ENCODE measurements at places on chromosomes 7 and 10.

DNA sequence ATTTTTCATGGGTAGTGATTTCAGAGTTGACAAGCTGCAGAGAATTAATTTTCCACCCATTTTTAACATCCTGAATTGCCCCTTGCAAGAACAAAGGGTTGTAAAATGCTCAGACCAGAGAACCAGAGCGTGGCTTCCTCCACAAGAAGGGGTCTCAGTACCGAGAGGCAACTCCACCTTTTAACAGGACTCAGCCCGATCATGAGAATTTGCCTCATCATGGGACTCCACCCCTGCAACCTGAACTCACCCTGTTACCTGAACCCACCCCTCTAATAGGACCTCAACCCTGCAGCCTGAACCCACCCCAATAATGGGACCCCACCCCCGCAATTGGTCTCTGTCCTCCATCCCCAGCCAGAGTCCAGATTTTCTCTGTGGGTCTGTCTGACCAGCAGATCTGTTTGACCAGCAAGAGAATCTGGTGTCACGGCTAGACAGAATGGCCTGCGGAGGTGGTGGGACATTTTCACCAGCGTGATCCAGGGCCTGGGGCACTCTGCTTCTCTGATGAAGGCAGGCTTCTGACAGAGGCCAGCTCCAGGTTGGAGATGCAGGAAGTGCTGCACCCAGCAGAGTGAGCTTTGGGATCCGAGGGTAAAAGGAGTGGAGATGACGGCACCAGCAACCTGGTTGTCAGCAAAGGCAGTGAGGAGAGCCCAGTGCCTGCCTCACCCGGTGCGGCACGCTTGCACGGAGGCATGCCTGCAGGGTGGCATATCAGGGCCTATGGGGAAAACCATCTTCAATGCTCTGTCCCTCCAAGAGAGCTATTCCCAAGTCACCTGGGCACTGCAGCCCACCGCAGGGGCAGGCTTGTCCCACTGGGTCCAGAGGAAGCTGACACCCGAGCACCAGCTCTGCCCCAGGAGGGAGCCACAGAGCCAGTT, 136.6 kb downstream of the TCERG1L start:
- no peak for DNase-seq

GRCh38 chr7:16479591-16479990, 14.1 kb upstream of the SOSTDC1 start:
- DNase-seq = no peak

- DNase-seq = no peak
Observed at GRCh38 chr7:16317406-16317805, 103.9 kb downstream of the CRPPA start.

- DNase-seq = no peak
Observed at GRCh38 chr7:1366801-1367405, 92.4 kb downstream of the MICALL2 start.

GRCh38 chr10:101938305-101939007, 94.9 kb upstream of the KCNIP2 start:
- no peak for DNase-seq

GRCh38 chr10:62779487-62780248, 24.9 kb upstream of the ADO start:
- DNase-seq = no peak

DNA sequence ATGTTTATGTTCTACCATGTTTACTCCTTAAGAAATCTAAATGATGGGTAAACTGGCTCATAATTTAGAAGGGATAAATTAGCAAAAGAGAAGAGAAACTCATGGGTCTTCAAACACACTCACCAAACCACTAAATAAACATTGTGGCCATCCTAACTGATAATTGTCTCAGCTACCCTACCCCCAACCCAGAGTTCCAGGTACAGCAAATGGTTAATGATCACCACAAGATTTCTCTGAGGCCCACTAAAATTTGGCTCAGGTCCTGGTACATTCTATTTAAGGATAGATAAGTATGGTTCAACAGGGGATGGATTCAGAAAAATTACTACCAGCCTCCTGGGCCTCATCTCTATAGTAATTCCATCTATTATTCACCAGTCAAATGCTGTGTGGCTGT, 21.4 kb downstream of the SLC25A13 start:
- DNase-seq = no peak

DNA sequence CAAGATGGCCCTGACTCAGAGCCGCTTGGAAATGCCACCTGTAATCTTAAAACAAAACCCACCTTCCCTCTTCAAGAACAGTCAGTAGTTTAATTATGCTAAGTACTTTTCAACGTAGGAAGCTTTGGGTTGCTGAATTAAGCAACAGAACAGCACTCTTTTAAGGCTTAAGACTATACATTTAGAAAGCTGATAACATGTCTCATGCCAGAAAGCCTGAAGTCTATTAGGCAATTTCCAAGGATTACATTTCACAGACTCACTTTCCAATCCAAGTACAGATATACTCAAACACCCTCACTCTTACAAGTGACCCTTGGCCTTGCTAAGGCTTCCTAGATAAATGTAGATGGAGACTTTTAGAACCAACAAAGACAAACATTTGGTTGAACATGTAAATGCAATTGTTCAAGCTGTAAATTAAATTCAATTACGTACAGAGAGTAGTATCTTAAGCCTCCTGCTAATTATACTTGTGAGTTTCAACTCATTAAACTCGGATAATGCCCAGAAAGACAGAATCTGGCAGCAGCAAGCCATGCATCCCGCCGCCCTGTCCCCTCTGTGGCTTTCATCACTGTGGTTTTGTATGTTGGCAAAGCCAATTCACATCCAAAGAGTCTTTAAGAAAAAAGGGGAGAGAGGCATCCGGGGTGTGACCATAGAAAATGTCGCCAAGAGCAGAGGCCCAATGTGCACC, 283.1 kb upstream of the NRP1 start:
- DNase-seq = no peak

GRCh38 chr7:31083210-31083786, 31.2 kb downstream of the ADCYAP1R1 start:
- no peak for DNase-seq

- DNase-seq = no peak
Observed at GRCh38 chr10:4359003-4359402, 467.0 kb upstream of the AKR1E2 start.

DNA sequence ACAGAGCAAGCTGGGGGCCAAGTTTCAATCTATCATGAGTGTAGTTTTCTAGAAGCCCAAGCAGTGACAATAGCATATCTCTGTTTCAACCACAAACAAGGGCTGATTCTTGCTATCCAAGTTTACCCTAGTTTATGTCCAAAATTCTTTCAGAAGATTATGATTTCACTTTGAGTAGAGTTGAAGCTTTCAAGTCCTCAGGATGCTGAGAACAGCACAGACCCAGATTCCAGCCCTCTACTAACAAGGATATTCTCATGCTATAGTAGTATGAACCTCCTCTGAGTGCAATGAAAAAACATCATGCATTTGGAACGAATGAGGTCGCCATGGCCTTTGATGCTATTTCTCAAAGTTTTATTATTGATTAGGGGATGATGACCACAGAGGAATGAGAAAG, 344.1 kb upstream of the NPVF start:
- no peak for DNase-seq

DNA sequence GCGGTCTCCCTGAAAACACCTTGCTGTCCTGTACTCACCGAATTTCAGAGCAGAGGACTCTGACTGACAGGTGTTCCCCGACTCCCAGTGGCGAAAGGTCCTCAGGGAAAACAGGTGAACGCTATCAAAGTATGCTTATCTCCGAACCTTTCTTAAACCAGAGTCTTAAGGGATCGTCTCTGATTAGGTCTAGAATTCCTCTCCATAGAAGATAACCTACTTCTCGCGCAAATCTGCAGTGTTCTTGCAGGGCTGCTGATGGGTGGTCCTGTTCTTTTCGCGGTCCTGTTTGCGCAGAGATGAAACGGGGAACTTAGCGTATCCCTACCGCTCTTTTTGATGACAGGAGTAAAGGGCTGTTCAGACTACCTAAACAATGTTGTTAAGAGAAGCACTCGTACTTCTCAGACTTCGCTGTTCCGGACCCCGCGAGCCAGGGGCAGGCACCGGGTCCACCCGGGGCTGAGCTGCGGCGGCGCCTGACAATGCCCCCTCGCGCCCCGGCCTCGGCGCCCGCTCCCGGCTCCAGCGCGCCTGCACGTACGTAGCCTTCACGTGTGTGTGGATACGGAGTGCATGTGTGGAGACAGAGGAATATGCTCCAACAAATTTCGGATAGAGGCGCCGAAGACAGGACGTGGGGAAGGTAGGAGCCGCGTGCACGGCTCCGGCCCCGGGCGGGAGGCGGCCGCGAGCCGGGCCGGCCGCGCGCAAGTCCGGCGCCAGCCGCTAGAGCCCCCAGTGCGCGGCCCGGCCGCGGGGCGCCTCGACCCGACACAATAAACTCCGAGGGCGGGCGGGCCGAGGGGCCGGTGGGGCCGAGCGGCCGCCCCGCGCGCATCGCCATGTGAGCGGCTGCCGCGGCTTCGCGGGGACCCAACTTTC, 766 bp upstream of the ZMYND11 start:
- DNase-seq = no peak

GRCh38 chr10:26381986-26382385, 56.2 kb upstream of the APBB1IP start:
- no peak for DNase-seq

DNA sequence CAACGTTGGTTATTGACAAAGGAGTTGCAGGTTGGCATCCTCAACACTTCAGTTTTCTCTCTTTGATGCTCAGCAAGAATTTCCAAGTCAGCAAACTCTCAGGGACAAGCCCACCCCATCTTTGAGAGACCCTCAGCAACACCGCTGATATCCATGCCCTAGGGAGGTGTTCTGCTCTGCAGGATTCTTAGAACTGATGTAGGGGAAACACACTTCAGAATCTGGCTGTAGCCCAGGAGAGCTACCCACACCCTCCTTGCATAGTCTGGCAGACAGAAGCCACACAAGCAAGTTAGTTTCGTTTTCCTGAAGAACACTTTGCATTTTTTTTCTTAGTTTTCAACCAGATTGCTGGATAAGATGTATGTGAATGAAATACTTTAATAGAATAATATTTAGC, 822 bp downstream of the SAMD9L start:
- peak; percentile 9 for DNase-seq

GRCh38 chr10:123909866-123910265, 18.3 kb upstream of the CPXM2 start:
- DNase-seq = no peak

DNA sequence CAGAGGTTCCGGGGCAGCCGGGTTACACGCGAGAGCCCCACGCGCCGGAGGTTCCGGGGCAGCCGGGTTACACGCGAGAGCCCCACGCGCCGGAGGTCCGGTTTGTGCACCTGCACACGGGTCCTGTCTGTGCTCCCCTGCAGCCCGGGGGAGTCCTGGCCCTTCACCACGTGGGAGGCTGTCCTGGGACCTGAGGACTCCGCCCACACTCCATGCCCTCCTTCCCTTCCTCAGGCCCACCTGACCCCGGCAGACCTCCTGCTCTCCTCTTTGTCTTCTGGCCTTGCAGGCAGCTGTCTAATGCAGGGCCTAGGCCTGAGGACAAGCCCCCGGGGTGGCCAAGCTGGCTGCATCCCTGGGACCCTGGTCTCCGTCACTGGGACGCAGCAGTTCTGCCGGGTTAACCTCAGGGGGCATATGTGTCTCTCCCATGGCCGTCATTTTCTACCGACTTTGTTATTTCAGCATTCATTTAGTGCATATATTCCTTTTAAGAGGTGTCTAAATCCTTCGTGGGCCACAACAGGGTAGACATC, 374.6 kb downstream of the DNAJB6 start:
- DNase-seq = peak; percentile 12

DNA sequence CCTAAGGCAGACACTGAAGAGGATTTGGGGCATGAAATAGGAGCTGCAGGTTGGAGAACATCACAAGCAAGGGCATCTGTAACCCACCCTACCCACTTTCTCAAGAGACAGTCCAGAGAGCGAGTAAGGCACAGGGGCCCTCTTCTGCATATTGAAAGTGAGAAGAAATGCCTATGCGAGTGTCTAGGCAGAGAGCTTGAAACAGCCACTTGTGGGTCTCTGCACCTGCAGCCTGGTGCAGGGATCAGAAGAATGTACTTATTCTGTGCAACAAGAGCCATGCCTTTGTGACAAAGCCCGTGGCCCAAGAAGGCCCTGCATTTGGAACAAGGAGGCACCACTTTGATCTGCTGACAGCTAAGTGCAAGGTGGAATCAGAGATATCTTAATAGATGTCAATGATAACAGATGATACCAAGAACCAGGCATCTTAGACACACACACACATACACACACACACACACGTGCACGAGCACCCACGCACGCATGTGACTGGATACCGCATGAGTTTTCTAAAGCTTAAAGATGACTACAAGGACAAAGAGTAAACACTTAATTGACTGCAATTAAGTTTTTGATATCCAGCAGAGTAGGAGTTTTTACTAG, 89.3 kb downstream of the NPSR1 start:
- DNase-seq = no peak

DNA sequence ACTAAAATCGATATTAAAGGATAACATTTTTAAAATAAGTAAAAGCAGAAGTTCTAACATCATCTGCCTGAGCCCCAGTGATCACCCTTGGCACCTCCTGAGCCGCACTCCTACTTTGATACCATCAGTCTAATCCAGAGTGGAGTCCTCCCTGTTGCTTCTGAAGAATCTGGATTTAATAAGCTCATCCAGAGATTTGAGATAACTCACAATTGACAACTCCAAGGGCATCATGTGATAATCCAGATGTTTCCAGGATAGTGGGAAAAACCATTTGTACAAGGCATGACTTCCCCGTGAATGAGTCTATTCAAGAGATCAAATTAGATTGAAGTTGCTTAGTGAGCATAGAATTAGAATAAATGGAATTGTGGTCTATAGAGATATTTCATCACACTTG, 475.8 kb upstream of the C7orf33 start:
- no peak for DNase-seq

- DNase-seq = no peak
Observed at GRCh38 chr7:13800694-13801448, 188.6 kb downstream of the ETV1 start.

GRCh38 chr10:70109064-70109729, 23.4 kb downstream of the AIFM2 start:
- no peak for DNase-seq

DNA sequence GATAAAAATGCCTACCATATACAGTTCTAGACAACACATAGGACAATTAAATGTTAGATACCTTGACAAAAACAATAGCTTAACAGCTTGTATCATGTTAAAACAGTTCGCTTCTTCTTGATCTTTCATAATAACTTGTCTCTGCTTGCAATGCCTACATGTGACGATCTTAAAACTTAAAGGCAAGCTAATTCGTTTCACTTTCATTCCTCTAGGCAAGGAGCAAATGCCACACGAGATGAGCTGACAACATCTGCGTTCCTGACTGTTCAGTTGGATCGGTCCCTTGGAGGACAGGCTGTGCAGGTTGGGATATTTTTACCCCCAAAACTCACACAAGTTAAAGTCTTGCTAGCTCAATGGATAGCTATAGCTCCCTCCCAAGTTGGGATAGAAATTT, 51.6 kb upstream of the ARL4A start:
- DNase-seq = no peak

Measured in frontal cortex (tissue), 4 donors.